ENCODE measurements at places on chromosomes 11 and 22. TPM values are rescaled to one million over a fixed set of nuclear protein-coding genes. Genes with fewer than 3 reads are reported as not detected.

GRCh38 chr11:74474316-74474715 is 7.0 kb upstream of the KCNE3 start:
- no peak for DNase-seq

GRCh38 chr11:119806064-119806915 is 77.3 kb upstream of the NECTIN1 start:
- DNase-seq = no peak

DNA sequence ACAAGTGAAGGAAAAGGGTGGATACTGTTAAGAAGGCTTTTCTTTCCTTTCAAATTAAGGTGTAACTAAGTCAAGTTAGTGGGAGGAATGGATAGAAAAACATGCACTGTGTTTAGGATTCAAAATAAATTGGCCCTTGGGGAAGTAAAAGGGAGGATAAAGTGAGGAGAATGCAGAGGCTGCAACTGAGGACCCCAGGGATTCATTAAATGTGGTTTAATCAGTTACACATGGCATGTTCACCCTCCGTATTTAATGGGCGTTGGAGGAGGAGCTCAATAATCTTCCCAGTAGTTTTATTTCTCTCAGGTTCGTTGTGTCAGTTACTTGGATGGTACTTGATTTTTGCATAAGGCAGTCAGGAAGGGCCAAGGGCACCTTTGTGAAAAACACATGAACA is 966.3 kb downstream of the JRKL start:
- DNase-seq = no peak

GRCh38 chr11:44593251-44593650 is 27.8 kb downstream of the CD82 start:
- DNase-seq = no peak

The PRAME gene
- total RNA-seq = 0.15 TPM

The LGALS12 gene
- total RNA-seq = not detected

The NPAS4 gene
- total RNA-seq = not detected
